Hepatocyte (in vitro differentiated cells): ENCODE measurements at places on chromosomes 11 and 22.

DNA sequence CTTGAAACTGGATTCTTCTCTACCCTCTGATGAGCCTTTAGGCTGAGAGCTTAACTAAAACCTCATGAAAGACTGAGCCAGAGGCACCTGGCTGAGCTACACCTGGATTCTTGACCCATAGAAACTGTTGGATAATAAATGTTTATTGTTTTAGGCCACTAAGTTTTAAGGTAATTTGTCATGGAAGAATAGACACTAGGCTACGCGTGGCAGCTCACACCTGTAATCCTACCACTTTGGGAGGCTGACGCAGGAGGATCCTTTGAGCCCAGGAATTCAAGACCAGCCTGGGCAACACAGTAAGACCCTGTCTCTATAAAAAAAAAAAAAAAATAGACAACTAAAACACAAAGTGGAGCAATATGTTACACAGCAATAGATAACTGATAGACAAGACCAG, 29.2 kb upstream of the UPB1 start:
- no peak overlapping the region for H3K4me3 ChIP-seq
- no peaks in the 10 kb centered on the region for H3K27me3 ChIP-seq
- DNase-seq: no peak
- peak overlapping the region; percentile 39 for H3K27ac ChIP-seq

DNA sequence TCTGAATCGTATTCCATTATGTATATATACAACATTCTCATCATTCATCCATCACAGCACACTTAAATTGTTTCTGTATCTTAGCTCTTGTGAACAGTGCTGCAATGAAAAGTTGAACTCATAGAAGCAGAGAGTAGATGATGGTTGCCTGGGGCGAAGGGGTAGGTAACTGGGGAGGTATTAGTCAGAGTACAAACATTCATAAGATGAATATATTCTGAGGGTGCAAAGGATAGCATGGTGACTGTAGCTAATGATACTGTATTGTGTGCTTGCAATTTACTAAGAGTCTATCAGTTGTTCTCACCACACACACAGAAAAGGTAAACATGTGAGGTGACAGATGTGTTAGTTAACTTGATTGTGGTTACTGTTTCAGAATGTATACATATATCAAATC, 12.6 kb upstream of the RFPL2 start:
- H3K36me3 ChIP-seq: no peaks in the 10 kb centered on the region
- no peaks in the 10 kb centered on the region for H3K4me1 ChIP-seq
- H3K27me3 ChIP-seq: no peaks in the 10 kb centered on the region

DNA sequence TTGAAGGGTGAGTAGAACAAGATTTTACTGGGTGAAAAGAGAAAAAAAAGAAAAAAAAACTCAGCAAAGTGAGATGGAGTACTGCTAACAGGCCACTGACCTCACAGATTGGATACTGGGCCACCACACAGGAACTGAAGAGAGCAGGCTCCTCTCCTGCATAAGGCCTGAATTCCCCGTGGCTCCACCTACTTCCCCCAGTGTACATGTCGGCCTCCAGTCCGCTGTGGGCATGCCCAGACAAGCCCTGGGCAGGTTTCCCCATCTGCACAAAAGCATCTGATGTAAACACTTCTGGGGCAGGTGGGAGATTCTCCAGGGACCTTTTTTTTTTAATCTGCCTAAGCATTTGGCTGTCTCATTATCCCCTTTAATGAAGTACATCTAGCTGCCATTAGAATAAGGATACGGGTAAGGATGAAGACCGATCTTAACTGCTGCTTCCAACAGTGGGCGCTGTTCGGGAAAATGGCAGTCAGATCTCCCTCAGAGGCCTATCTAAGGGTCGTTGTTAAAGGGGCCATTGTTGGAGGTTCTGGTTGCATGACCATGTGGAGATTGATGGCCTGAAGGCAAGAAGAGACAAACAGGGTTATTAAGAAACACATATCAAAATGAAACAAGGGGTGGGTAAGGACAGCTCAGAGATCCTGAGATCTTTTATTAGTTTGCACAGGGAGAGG, 48.5 kb downstream of the MS4A13 start:
- no peaks in the 10 kb centered on the region for H3K4me1 ChIP-seq
- H3K36me3 ChIP-seq: no peaks in the 10 kb centered on the region
- no peak overlapping the region for H3K4me3 ChIP-seq
- DNase-seq: no peak
- H3K27me3 ChIP-seq: no peaks in the 10 kb centered on the region

DNA sequence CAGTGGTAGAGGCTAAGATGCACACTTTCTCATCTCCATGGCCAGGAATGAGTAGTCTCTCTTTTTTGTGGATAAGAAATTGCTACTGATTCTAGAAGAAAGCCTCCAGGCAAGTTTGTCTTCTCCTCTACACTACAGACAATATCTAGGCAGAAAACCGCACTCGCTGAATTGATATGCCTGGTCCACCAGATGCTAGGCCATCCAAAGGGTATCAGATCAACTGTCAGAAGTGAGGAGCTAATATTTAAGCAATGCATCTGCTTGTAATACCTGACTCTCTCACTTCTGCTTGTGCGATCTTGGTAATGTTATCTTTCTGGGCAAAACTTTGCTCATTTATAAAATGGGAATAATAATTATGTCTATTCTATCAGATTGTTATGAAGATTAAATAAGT, 45.0 kb downstream of the CASP12 start:
- H3K4me3 ChIP-seq: no peak overlapping the region
- DNase-seq: no peak

GRCh38 chr11:12671370-12671769, 2.9 kb upstream of the TEAD1 start:
- H3K27ac ChIP-seq: no peak overlapping the region
- no peaks in the 10 kb centered on the region for H3K27me3 ChIP-seq
- H3K4me1 ChIP-seq: no peaks in the 10 kb centered on the region
- DNase-seq: no peak

DNA sequence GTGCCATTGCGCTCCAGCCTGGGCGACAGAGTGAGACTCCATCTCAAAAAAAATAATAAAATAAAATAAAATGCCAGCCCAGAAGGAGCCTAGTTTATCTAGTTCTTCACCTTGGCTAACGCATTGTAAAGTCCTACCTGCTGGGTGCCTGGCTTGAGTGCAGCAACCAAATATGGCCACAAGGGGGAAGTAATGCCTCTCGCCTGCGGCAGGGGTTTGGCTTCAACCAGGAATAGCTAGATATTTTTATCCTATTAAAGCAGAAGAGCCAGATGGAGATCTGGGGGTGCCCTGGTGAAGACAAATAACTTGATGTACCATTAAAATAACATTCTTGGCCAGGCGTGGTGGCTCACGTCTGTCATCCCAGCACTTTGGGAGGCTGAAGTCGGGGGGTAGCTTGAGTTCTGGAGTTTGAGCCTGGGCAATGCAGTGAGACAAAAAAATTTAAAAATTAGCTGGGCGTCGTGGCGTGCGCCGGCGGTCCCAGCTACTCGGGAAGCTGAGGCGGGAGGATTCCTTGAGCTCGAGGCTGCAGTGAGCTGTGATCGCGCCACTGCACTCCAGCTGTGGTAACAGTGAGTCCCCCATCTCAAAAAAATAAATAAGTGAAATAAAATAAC, 20.6 kb upstream of the PLEKHB1 start:
- H3K4me3 ChIP-seq: no peak overlapping the region
- no peak overlapping the region for H3K27ac ChIP-seq
- no peaks in the 10 kb centered on the region for H3K36me3 ChIP-seq
- peaks cover 5% of the 10 kb centered on the region for H3K4me1 ChIP-seq

DNA sequence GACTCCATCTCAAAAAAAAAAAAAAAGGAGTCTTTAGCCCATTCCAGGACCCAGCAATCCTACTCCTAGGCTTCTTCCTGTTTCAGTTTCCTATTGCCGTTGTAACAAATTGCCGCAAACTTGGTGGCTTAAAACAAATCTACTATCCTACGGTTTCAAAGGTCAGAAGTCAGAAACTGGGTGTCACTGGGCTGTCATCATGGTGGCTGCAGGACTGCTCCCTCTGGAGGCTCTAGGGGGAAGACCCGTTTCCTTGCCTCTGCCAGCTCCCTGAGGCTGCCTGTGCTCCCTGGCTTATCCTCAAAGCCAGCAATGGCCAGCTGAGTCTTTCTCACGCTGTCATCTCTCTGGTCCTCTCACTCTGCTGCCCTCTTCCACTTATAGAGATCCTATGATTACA, 8.7 kb upstream of the DAGLA start:
- DNase-seq: peak; percentile 73
- no peaks in the 10 kb centered on the region for H3K27me3 ChIP-seq
- H3K4me3 ChIP-seq: no peak overlapping the region
- no peaks in the 10 kb centered on the region for H3K36me3 ChIP-seq
- H3K4me1 ChIP-seq: peaks cover 6% of the 10 kb centered on the region

DNA sequence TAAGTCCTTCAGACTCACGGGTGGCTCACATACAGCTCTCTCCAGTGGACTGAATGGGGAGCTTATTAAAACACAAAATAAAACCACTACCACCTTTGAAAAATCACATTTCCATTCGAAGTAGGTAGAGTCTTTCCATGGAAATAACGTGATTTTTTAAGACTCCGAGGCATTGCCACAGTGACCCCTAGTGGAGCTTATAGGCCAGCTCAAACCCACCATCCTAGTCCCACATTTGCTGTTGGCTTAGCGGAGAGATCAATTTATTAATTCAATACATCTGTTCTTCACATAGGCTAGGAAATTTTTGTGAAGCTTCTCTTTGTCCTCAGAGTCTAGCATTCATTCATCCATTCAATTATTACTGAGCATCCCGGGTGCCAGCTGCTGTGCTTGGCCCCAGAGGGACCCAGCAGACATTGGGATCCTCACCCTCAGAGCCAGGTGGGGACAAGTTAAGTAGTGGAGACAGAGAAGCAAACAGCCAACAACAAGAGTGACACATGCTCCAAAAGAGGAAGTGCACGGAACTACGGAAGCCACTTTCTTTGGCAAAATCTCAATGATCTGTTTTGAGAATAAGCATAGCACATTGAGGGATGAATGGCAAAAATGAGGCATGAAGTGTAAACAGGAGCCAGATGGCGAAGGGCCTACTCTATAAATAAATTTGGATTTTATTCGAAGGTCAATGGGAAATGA, 10.2 kb upstream of the P4HA3 start:
- peaks cover 16% of the 10 kb centered on the region for H3K4me1 ChIP-seq
- H3K36me3 ChIP-seq: no peaks in the 10 kb centered on the region
- no peak overlapping the region for H3K4me3 ChIP-seq
- no peaks in the 10 kb centered on the region for H3K27me3 ChIP-seq

GRCh38 chr11:122310766-122311165, 194.8 kb upstream of the BLID start:
- no peak overlapping the region for H3K4me3 ChIP-seq
- H3K36me3 ChIP-seq: no peaks in the 10 kb centered on the region
- peak overlapping the region; percentile 41 for H3K27ac ChIP-seq
- DNase-seq: no peak
- H3K4me1 ChIP-seq: no peaks in the 10 kb centered on the region

DNA sequence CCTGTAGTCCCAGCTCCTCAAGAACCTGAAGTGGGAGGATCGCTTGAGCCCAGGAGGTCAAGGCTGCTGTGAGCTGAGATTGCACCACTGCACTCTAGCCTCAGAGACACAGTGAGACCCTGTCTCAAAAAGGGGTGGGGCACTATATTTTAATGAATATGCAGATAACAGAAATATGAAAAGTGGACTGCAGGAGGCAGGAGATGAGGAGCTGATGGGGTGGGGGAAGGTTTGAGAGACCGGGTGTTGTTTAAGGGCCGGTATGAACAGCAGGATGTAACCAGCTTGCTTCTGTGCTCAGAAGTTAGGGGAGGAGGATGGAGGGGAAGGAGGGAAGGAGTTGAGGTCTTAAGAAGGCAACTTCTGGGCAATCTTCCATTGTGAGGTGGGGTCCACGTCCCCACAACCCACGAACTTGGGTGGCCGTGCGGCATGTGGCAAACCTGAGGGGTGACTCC, 1.3 kb upstream of the B4GALNT4 start:
- peaks cover 10% of the 10 kb centered on the region for H3K4me1 ChIP-seq
- H3K27ac ChIP-seq: no peak overlapping the region
- no peaks in the 10 kb centered on the region for H3K36me3 ChIP-seq
- DNase-seq: no peak
- no peak overlapping the region for H3K4me3 ChIP-seq
- no peaks in the 10 kb centered on the region for H3K27me3 ChIP-seq

DNA sequence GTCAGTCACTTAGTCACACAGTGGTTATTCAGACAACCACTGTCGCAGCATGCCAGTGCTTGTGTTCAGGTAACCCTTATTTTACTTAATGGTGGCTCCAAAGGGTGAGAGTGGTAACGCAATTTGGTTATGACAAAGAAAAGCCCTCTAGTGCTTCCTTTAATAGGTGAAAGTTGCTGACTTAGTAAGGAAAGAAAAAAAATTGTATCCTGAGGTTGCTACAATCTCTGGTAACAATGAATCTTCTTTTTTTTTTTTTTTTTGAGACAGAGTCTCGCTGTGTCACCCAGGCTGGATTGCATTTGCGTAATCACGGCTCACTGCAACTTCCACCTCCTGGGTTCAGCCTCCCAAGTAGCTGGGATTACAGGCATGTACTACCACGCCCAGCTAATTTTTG, 64.5 kb downstream of the C11orf91 start:
- H3K27ac ChIP-seq: no peak overlapping the region
- H3K4me3 ChIP-seq: no peak overlapping the region
- no peak for DNase-seq
- H3K4me1 ChIP-seq: no peaks in the 10 kb centered on the region
- H3K36me3 ChIP-seq: no peaks in the 10 kb centered on the region
- no peaks in the 10 kb centered on the region for H3K27me3 ChIP-seq

DNA sequence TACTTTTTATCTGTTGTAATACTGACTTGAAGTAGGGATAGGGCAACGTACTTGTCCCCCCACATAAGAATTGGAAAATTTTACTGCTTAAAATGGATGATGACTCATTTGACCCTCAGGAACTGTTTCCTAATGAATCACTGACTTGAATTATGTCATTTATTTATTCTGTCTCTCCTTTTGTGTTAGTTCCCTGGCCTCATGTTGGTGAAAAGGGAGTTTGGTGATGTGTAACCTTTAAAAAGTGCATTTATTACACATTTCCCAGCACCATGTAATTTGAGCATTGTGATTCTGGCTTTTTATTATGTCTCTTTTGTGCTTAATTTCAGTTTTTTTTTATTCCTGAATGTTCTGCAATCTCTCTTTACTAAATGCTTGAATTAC, 20.3 kb upstream of the PGM2L1 start:
- H3K4me1 ChIP-seq: peaks cover 10% of the 10 kb centered on the region
- H3K36me3 ChIP-seq: no peaks in the 10 kb centered on the region
- no peak overlapping the region for H3K4me3 ChIP-seq
- H3K27me3 ChIP-seq: no peaks in the 10 kb centered on the region
